Activated CD4-positive, alpha-beta T cell treated with anti-CD3 and anti-CD28 coated beads, Interleukin-2, amount 10 ng/mL, durations not matched to agents 24 days and 14 days (primary cell): ENCODE measurements at places on chromosomes 1 and 21. TPM values are rescaled to one million over a fixed set of nuclear protein-coding genes. Genes with fewer than 3 reads are reported as not detected.

The NT5C1A gene
- 0.31 and 0.56 TPM in 2 replicates for total RNA-seq

The TAS1R1 gene
- not detected in 2 replicates for total RNA-seq

The TRPM2 gene
- 9.1 and 9.8 TPM in 2 replicates for total RNA-seq

The C8A gene
- not detected in 2 replicates for total RNA-seq

The IFI44L gene
- total RNA-seq, result 23.5 and 26.0 TPM in 2 replicates

The SRSF11 gene
- total RNA-seq, result 187 and 195 TPM in 2 replicates

The RBP7 gene
- total RNA-seq, result not detected in 2 replicates

The SLC35F3 gene
- total RNA-seq, result 10.2 and 10.9 TPM in 2 replicates

The SPOCD1 gene
- not detected in 2 replicates for total RNA-seq

The HFM1 gene
- not detected in 2 replicates for total RNA-seq

The SPATA17 gene
- total RNA-seq, result not detected in 2 replicates

The PLEKHG5 gene
- total RNA-seq, result 1.3 and 1.9 TPM in 2 replicates

The TSPAN1 gene
- not detected in 2 replicates for total RNA-seq

The MATN1 gene
- 0.50 and 0.54 TPM in 2 replicates for total RNA-seq

The CYP4B1 gene
- not detected in 2 replicates for total RNA-seq

The CR1 gene
- not detected in 2 replicates for total RNA-seq

The UTS2 gene
- not detected in 2 replicates for total RNA-seq

The OR10T2 gene
- not detected in 2 replicates for total RNA-seq

The CNR2 gene
- 0.02 TPM in 1 of 2 replicates, not detected in the other for total RNA-seq

The SMPDL3B gene
- 0.30 and 0.43 TPM in 2 replicates for total RNA-seq

The SPATA45 gene
- total RNA-seq, result not detected in 2 replicates

The ADCY10 gene
- 0.09 and 0.19 TPM in 2 replicates for total RNA-seq

The ACKR1 gene
- total RNA-seq, result not detected in 2 replicates

The METTL25B gene
- 35.9 and 40.5 TPM in 2 replicates for total RNA-seq

The RPTN gene
- total RNA-seq, result not detected in 2 replicates

The OXCT2 gene
- 1.5 and 1.8 TPM in 2 replicates for total RNA-seq

The GBP4 gene
- 29.5 and 33.5 TPM in 2 replicates for total RNA-seq

The PTAFR gene
- total RNA-seq, result 0.40 and 0.57 TPM in 2 replicates

The CASZ1 gene
- 6.9 and 7.5 TPM in 2 replicates for total RNA-seq

The LENEP gene
- total RNA-seq, result 0.79 and 1.4 TPM in 2 replicates

The CLCA4 gene
- total RNA-seq, result not detected in 2 replicates

The CHIA gene
- total RNA-seq, result not detected in 2 replicates

The HSPG2 gene
- 6.2 and 6.3 TPM in 2 replicates for total RNA-seq

The FMO2 gene
- not detected in 2 replicates for total RNA-seq

The DPT gene
- not detected in 2 replicates for total RNA-seq

The OR14K1 gene
- not detected in 2 replicates for total RNA-seq

The YOD1 gene
- total RNA-seq, result 7.8 and 8.0 TPM in 2 replicates

The BARHL2 gene
- not detected in 2 replicates for total RNA-seq

The LAPTM5 gene
- total RNA-seq, result 178 and 179 TPM in 2 replicates

The LCE1A gene
- total RNA-seq, result not detected in 2 replicates

The S100A14 gene
- not detected in 2 replicates for total RNA-seq

The EDN2 gene
- total RNA-seq, result not detected in 2 replicates

The WNT3A gene
- total RNA-seq, result not detected in 2 replicates

The PADI4 gene
- 0.09 and 0.12 TPM in 2 replicates for total RNA-seq
